Activated effector memory CD4-positive, alpha-beta T cell treated with anti-CD3 and anti-CD28 coated beads, Interleukin-2, amount 50 U/mL, for 16 hours (primary cell): ENCODE measurements at places on chromosomes 2 and 18.

GRCh38 chr2:130183512-130184373 lies 1.7 kb downstream of the MZT2B start:
- peak; percentile 61 for DNase-seq

DNA sequence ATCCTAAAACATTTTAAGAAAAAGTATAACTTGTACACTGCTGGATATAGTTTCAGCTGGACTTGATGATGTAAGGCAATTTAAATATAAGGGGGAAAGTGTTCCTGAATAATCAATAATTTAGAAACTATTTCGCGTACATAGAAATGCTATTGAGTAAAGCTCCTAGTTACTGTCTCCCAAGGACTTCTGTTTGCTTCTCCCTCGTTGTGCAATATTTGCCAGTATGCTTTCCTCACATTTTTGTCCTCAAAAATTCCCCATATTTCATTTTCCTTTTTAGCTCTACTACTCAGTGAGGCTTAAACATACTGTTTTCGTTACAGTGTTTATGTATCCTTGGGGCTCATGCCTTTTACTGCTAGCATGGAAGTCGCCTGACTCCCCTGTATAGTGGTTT lies 36.9 kb downstream of the ATP9B start:
- no peak for DNase-seq

DNA sequence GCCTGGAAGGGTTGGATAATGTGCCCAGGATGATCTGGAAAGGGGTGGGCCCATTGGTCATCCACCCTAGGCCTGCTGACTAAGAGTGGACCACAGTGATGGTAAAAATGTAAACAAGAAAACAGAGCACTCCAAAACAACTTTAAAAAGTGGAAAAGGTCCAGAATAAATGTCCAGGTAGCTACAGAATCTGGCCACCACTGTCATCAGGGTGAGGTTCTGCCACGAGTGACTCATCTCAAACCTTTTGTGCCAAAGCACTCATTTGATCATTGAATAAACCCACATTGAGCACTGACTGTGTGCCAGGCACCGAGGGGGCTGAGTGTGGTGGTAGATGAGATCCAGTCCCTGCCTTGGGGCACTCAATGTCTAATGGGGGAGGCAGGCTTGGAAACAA lies 64.9 kb downstream of the EMX1 start:
- no peak for DNase-seq

DNA sequence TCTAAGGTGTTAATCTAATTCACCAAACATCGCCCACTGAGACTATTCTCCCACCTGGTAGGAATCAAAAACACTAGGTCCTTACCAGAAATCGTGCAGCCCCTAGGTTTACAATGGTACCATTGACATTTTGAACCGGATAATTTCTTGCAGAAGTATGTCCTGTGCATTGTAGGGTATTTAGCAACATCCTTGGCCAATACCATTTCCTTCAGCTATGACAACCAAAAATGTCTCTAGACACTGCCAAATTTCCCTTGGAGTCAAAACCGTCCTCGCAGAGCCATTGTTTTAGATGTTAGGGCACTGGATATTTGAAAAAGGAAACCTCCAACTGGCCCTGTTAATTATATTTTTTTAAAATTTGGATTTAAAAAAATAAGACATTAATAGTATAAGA lies 3.8 kb downstream of the VPS54 start:
- no peak for DNase-seq

- DNase-seq = no peak
Observed at GRCh38 chr2:56121995-56122394, 61.8 kb upstream of the CCDC85A start.

DNA sequence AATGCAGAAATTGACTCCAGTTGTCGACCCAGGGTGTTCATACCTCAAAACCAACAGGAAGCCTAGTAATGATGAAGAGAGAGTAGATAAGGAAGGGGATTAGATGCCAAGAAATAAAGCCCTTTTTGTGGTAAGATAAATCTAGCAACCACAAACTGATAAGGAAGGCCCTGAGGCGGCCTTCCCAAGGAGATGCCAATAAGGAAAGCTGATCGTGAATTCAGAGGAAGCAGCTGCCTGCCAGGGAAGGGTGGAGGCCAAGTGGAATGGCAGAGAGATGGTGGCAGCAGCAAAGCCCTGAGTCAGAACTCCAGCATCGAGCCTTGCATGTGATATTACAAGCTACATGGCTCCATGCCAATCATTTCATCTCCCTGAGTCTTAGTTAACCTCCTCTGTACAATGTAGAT lies 126.3 kb downstream of the IRS1 start:
- DNase-seq = no peak

GRCh38 chr2:229947544-229947943 lies 25.2 kb downstream of the FBXO36 start:
- DNase-seq = no peak

- no peak for DNase-seq
Observed at GRCh38 chr2:219985017-219985416, 357.6 kb downstream of the SLC4A3 start.

GRCh38 chr2:239245872-239246721 lies 154.7 kb downstream of the HDAC4 start:
- peak; percentile 54 for DNase-seq

DNA sequence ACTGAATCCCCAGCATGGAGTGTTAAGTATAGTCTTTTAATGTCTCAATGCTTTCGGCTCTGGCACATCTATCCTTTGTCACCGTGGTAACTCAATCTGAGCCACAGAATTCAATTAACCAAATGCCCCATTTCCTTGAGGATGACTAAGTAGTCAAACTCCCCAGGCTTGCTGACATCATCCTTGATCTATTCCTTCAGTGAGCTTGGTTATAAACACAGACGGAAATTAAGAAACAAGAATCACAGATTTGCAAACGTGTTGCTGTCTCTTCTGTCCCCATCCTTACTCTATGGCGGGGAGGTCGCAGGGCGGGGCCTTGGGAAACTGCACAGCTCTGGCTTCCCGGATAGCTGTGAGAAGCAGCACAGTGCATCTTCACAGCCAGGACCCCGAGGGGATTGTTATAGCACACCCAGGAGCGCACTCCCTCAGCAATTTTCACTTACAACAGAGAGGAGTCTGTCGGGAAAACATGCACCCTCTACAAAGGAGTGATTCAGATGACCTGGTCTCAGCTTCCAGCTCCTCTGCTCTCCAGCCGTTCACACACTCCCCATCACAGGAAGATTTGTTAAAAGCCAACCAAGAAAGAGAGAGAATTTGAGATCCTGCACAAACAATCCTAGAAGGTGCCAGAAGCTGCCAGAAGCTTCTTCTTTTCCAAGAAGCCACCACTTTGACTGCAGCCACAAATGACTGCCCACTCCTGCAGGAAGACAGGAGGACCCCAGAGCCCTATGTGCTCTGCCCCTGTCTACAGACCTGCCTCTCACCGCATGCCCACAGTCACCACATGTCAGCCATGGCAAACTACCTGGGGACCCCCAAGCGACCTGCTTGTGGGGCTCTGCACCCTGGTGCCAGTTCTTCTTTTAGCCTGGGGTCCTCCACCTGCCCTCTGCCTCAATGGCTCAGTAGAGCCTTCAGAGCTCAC lies 44.9 kb upstream of the YWHAQ start:
- DNase-seq = no peak

DNA sequence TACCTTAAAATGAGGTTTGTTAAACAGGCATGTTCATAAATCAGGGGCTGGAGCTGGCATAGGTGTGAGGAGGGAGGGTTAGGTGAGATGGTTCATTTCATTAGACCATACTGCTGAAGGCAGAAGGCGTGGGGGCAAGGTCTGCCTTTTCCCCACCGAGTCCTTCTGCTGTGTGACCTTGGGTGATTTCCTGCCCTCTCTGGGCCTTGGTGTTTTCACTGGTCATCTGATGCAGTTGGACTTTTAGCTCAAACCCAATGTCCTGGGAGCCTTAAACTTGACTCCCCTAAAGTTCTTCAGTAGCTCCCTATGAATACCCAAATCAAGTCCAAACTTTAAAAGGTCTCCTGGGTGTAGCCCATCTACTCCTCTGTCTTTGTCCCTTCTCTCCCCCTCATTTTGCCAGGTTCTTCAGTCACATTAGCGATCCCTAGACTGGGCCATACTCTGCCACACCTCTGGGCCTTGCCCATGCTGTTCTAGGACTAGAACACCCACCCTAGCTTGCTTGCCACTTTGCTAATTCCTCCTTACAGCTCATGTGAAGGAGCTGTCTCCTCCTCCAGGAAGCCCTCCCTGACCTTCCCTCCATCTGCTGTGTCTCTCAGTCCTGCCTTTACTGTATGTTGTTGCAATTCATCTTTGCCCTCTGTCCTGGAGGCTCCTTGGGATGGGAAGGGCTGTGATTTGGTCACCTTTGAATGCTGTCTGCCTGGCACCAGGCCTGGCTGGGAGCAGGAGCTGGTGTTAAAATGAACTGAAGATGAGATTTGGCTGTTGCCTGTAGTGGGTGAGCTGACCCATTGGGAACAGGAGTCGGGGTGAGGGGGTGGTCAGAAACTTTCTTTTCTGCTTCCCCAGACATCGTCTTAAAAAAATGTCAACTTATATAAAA lies 85.4 kb upstream of the HS6ST1 start:
- peak; percentile 34 for DNase-seq

DNA sequence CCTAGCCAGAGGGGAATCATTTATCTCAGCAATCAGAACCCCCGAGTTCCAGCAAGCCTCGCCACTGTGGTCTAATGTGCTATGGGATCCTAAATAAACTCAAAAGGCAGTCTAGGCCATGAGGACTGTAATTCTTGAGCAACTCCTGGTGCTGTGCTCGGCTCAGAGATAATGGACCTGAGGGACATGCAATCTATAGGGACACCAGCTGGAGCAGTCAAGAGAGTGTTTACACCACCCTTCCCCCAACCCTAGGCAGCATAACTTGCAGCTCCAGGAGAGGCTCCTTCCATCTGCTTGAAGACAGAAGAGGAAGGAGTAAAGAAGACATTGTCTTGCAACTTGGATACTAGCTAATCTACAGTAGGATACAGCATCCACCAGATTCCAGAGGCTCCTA lies 225.5 kb upstream of the KLHL14 start:
- DNase-seq = no peak

DNA sequence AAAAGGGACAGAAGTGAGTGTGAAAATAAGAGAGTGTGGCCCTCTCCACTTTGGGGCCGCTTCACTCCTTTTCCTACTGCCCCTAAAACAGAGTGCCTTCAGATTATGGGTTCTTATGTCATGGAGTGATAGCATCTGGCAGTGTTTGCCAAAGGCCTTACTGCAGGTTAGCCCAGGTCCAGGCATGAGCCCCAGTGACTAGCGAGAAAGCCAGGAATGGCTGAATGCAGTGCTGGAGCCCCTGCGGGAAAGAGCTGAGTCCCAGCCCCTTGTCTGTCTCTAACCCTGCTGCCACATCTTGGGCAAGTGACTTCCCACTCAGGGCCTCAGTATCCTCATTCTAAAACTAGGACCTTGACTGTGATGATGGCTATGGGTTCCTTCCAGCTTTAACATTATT lies 6.0 kb downstream of the IGFBP5 start:
- DNase-seq = no peak

DNA sequence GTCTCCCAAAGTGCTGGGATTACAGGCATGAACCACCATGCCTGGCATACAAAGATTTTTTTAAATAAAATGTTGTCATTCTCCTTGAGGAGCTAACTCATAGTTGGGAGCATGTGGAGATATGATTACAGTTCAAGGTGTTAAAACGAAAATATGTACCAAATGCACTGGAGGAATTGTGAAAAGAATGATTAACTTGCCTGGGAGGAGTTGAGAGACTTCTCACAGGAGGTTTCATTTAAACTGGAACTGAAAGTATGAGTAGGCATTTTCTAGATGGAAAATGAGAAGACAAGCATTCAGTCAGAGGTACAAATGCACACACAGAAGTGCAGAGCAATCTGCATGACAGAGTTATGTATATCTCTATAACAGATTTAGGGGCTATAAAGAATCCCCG lies 126.6 kb upstream of the PDE1A start:
- no peak for DNase-seq

DNA sequence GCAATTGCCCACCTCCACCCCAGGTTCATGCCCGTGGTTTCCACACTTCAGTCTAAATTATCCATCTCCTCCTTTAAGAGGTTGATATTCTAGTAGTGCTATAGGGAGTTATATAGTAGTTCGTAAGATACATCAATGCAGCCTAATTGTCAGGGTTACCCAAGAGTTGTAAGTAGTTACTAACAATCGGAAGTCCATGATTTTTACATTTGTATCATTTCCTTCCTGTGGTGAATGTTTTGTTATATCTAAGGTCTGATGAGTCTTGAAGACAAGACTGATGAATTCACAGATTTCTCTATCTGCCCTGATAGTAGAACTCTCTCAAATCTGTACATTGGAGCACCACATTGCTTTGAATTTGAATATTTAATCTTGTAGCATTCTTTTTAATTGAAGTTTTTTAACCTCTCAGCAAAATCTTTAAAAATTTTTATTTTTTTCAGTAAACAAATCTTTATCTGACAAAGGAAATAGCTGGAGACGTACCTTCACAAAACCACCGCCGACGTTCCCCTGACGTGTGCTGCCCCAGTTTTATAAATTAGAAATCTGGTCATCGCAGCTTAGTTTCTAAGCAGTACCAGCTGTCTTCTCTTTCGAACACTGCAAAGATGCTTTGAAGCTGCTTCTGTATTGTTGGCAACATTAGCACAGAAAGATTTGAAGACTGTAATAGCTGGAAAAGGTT lies 264.5 kb downstream of the SOCS6 start:
- no peak for DNase-seq

DNA sequence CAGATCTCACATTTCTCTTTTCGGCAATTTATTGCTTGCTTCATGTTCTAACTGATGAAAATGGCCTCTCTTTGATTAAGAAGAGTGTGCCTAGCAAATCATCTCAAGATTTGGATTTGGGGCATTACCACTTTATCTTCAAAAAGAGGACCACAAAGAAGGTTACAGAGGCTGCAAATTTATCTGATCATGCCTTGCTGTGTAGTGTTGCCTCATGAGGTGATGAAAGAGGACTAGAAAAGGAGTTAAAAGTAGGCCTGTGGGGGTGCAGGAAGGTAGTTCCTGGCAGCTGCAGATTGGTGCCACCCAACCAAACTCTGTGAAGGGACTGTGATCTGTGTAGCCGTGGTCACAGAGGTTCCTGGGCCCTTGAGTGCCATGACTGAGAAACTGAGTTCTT lies 69.2 kb downstream of the PRELID3A start:
- no peak for DNase-seq

DNA sequence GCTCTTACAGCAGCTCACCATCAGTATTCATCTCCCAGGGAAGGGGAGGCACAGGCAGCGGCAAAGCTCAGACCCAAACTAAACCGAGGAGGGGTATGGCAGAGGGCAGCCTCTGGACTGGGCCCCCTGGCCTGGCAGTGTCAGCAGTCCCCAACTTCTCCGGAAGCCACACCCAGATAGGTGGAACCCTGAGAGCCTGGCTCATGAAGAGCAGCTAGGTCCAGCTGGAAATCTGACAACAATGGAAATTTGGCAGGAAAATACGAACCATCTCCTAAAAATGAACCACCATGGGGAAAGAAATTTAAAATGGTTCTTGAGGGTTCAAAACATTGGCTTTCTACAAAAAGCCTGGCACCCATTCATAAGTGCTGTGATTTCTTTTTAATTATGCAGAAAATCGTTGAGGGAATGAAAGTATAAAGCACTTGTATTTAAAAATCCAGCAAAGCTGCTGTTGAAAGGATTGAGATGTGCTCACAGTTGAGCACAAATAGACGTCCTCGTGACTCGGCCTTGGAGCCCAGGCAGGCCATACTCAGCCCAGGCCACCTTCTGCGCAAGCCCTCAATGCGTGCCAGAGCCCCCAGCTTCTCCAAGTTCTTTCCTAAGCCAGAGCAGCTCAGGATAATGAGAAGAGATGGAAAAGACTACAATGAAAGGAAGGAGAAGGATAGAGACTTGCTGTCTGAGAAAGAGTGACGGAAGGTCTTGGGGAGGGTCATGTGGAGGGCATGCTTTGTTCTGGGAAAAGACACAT lies 93.0 kb downstream of the COL6A3 start:
- no peak for DNase-seq
